ENCODE measurements at places on chromosomes 4 and X.

DNA sequence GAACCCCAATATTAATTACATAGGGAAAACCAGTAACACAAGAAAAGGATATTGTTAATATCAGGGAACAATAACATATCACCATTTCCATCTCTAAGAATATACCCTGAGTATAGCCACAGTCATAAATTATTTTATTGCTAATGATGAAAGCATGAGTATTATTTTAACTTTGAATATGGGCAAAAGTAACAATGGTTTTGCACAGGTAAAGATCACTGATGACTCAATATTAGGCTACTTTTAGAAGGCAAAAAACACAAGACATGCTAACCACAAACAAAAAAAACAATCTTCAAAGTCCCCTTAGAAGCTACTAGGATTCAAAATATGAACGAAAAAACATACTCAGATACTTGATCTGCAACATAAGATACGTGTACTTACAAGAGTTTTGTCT, 36.5 kb downstream of the THOC2 start:
- DNase-seq: no peak

DNA sequence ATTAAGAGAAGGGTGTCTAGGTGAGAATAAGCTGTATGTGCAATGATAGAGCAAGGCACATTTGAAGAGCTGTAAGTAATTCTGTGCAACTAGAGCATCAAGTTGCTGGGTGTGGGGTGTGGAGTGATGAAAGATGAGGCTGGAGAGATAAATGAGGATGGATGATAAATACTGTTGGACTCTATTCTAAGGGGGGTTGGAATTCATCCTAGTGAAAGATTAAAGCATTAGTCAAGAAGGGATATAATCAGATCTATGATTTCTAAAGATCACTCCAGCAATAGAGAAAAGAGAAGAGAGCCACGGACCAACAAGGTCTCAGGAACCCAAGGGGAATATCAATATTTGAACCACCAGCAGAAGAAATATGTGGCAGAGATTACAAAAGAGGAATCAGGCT, 415.0 kb upstream of the RPS6KA3 start:
- no peak for DNase-seq

DNA sequence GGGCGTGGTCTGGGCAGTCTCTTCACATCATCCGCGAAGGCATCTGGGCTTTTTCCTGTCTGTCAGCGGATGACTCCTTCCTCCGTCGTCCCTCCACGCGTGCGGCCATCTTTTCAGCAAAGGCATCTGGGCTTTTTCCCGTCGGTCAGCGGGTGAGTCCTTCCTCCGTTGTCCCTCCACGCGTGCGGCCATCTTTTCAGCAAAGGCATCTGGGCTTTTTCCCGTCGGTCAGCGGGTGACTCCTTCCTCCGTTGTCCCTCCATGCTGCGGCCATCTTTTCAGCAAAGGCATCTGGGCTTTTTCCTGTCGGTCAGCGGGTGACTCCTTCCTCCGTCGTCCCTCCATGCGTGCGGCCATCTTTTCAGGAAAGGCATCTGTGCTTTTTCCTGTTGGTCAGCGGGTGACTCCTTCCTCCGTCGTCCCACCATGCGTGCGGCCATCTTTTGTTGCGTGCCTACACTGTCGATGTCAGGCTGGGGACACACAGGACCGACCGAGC, 12.3 kb upstream of the TMEM271 start:
- DNase-seq: no peak

DNA sequence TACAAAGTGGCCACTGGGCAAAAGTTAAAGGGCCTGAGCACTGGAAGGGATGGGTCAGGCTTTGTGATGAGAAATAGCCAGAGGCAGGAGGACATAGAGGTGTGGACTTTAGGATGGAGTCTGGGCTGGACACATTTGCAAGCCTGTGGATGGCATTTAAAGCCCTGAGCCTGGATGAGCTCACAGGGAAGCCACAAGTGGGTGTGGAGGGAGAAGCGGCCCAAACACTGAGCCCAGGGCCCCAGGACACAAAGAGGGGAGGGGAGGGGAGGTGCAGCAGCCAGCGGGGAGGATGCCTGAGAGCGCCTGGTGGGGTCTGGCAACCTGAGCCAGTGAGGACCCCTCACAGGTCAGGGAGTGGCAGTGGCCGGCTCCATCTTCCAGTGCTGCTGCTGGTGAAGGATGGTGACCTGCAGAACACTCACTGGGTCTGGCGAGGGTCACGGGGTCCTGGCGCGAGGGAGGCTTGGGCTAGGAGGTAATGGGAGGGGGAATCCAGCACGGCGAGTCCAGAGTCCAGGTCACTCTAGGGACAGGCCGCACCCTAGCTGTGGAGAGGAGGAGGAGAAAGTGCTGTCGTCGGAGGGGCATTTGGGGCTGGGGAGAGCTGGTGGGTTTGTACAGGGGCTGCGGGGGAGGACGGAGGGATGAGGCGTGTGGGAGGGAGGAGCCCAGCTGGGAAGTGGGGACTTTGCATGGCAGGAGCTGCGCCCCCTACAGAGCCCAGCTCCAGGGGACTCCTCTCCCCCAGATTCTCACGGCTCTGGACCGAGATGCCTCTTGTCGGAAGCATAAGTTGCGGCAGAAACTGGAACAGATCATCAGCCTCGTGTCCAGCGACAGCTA, 7.0 kb downstream of the LAGE3 start:
- DNase-seq: no peak

DNA sequence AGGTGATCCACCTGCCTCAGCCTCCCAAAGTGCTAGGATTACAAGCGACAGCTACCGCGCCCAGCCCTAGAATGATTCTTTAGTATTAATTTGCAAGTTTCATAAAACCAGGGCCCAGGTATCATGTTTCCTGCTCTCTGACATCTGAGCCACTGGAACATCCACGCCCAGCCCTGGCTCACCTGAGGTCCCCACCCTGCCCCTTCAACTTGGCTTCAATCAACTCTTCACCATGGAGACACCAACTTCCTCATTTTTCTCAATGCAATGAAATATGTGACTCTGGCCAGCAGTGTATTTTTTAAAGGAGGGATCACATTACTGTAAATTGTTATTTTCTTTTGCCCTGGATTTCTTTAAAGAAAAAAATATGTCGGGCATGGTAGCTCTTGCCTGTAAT, 3.9 kb downstream of the PRSS12 start:
- DNase-seq: no peak

DNA sequence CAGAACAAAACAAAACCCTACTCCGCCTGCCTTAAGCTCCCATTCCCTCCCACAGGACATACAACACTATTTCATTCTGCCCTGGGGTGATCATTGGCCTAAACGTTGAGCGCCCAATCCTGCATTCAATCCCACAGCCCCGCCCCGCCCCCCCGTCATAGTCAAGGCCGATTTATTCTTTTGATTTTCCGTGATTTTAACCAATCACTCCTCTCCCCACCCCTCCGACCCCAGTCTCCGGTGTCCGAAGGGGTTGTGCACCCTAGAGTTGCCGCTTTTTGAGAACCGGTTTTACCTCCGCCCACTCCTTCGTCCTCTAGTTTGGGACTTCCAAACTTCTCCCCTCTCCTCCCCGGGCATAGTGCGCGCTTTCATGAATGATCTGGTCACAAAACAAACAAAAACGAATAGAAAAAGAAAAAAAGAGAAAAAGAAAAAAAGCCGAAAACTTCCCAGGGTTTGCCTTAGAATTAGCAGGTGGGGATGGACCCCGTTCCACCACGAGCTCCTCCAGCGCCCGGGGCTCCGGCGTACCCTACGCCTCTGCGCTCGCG, 446 bp upstream of the UBE2A start:
- no peak for DNase-seq

DNA sequence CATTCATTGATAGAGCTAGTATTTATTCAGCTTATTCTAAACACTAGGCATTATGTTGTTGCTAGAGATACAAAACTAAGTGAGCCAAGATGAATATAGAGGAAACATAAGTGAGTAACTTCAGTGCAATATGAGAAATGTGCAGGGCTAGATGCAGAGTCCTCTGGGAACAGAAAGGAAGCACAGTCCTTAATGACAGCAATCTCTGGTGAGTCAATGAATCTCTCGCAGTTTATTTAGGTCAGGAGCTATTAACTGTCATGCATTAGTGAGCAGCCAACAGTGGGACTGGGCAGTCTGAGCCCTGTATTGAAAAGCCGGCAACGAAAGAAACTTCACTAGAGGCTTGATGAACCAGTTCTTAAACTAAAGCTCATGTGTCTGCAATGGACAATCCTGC, 598.1 kb upstream of the MAGEB2 start:
- no peak for DNase-seq

DNA sequence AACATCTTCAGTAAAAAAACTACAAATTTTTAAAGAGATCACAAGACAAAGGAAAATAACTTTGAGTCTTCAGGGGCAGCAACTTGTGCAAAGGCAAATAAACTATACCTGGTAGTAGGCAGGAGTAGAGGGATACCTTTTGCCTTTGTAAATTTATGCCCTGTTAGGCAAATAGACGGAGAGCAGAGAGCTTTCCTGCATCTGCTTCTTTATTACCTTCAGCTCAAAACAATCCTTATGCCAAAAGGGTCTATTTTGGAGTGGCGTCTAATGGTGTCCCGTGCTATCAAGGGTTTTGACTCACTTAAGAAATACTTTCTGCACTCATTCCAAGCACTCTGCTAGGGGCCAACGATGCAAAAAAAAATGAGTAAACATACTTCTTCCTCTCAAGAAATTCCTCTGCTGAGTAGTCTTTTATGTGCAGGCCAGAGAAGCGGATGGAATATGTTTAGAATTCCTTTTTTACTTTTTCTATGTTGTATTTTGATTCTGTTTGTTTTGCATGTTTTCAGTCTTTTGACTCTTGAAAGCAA, 131.9 kb downstream of the ANXA5 start:
- no peak for DNase-seq

GRCh38 chr4:148261848-148262247, 180.4 kb downstream of the NR3C2 start:
- DNase-seq: no peak

- peak; percentile 41 for DNase-seq
Observed at GRCh38 chr4:110196871-110197528, 1.4 kb downstream of the ELOVL6 start.

GRCh38 chrX:150324035-150324728, 38.9 kb upstream of the MAMLD1 start:
- no peak for DNase-seq

DNA sequence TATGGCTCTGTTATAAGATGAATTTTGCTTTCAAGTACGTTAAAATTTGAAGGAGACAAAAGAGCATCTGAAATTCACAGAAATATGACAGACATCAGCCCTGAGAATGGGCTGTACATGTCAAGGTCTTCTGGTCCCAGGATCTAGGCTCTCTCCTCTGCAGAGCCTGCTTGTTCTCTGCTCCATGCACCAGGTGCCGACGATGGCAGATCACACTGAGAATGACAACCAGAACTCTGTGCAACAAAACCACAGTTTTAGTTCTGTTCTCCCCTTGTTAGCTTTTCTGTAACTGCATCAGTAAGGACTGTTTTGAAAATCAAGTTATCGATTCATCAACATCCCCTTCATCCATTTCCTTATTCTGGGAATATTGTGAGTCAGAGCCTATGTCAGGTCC, 30.9 kb upstream of the LGI2 start:
- no peak for DNase-seq

GRCh38 chr4:8646296-8647093, 53.9 kb downstream of the CPZ start:
- no peak for DNase-seq

- DNase-seq: no peak
Observed at GRCh38 chr4:147388018-147388417, 92.9 kb upstream of the EDNRA start.

- DNase-seq: no peak
Observed at GRCh38 chrX:115895678-115896329, 274.7 kb upstream of the AGTR2 start.

DNA sequence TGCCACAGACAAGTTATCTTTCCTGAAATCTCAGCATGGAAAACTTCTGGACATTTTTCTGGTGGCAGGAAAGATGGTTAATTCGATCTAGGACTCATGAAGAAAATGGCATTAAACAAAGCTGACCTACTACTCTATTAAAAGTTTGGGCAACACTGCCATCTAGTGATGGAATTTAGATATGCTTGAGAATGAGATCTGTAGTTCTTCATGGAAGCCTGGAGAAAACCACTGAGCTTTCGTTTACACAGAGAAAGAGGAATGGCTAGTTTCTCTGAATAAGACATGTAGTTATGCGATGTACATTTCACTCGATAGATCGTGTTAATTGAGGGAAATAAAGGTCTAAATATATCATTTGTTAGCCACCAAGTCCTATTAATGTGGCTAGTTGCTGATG, 51.7 kb upstream of the CHRDL1 start:
- DNase-seq: no peak

DNA sequence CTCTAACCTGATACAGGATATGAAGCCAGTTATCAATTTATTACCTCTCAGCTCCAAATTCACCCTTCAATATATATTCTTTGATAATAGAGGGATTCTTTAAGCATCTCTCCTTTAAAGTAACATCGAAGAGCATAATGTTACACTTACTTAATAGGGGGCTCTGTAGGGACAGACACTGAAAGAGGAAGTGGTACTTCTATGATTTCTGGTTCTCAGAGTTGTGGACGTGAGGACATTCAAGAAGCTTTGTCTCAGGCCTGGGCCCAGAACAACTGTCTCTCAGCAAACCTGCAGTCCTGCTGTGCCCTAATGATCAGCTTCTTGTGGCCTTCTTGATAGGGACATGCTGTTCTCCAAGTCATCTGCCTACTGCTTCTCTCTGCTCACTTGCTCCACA, 4.2 kb upstream of the ZXDB start:
- no peak for DNase-seq

- no peak for DNase-seq
Observed at GRCh38 chr4:99506781-99507180, 4.0 kb upstream of the C4orf17 start.

DNA sequence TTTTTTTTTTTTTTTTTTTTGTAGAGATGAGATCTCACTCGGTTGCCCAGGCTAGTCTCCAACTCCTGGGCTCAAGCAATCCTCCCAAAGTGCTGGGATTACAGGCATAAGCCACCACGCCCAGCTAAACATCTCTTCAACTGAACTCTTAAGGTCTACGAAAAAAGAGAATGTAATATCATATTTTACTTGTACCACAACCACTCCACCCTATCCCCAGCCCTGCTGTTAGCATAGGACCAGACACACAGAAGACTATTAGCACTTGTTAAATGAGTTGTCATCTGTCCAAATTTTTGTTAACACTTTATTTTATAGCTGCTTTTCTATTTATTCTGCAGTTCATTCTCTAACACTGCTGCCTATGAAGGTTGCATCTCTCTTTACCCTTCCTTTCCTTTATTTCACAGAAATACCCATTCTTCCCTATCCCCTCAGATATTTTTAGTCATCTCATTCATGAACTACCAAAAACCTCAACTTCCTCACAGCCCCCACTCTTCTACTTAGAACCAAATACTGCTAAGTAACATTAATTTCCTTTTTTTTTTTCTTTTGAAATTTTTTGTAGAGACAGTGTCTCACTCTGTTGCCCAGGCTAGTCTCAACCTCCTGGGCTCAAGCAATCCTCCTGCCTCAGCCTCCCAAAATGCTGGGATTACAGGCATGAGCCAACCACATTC, 10.1 kb downstream of the SNX12 start:
- DNase-seq: no peak

- DNase-seq: no peak
Observed at GRCh38 chr4:86970447-86971354, 35.9 kb downstream of the AFF1 start.

All from T-helper 1 cell (primary cell).